ENCODE measurements at places on chromosomes 7 and 10. TPM values are rescaled to one million over a fixed set of nuclear protein-coding genes. Genes with fewer than 3 reads are reported as not detected.

DNA sequence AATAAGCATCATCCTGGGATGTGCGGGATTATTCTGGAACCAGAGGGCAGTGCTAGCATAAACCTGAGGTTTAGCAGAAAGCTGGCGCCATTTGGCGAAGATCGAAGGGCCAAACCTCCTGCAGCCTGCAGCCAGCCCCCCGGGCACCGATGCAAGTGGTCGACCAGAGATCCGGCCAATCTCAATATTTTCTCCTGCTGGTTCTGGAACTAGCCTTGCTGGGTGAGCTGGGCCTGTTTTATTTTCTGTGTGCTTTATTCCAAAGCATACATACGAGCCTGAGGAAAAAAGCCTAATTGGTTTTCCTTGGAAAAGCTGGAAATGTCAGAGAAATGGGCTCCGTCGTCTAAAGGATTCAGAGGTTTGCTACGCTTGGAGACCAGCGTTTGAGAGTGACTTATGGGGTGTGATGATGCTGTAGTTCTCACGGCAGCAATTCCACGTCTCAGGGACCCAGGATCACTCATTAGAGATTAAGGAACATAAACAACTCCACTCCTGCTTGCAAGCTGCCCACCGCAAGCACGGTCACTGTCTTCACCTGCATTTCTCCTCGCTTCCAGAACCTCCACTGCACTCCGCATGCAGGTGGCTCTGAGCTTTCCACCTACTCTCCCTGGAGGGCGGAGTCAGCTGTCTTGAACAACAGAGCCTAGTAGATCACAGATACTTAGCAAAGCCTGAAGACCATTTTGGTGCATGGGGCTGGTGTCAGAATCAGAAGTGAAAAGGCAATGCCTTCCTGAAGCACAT, 60.2 kb downstream of the PRKAG2 start:
- no peaks in the 10 kb centered on the region for H3K36me3 ChIP-seq
- no peak overlapping the region for H3K27ac ChIP-seq

- DNase-seq: no peak
- H3K27me3 ChIP-seq: no peaks in the 10 kb centered on the region
- H3K4me1 ChIP-seq: no peaks in the 10 kb centered on the region
- H3K4me3 ChIP-seq: no peak overlapping the region
- no peaks in the 10 kb centered on the region for H3K36me3 ChIP-seq
Observed at GRCh38 chr7:44727937-44728262, 20.7 kb upstream of the ZMIZ2 start.

GRCh38 chr10:129210876-129211275, 256.2 kb upstream of the MGMT start:
- H3K36me3 ChIP-seq: no peaks in the 10 kb centered on the region
- H3K27ac ChIP-seq: no peak overlapping the region
- H3K27me3 ChIP-seq: no peaks in the 10 kb centered on the region
- no peak overlapping the region for H3K4me3 ChIP-seq
- DNase-seq: no peak

DNA sequence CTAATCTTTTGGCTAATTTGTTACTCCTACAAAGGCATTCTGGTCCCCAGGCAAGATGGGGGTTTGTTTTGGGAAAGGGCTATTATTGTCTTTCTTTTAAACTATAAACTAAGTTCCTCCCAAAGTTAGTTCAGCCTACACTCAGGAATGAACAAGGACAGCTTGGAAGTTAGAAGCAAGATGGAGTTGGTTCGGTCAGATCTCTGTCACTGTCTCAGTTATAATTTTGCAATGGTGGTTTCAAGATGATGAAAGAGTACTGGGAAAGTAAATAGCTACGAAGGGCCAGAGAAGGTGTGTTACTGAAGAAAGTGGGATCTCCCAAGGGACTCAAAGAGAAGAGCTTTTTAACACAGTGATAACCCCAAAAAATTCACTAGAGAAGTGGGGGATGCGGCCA, 10.3 kb upstream of the MYO1G start:
- no peaks in the 10 kb centered on the region for H3K36me3 ChIP-seq
- peaks cover 19% of the 10 kb centered on the region for H3K4me1 ChIP-seq
- no peaks in the 10 kb centered on the region for H3K27me3 ChIP-seq
- DNase-seq: no peak
- H3K27ac ChIP-seq: no peak overlapping the region
- no peak overlapping the region for H3K4me3 ChIP-seq

DNA sequence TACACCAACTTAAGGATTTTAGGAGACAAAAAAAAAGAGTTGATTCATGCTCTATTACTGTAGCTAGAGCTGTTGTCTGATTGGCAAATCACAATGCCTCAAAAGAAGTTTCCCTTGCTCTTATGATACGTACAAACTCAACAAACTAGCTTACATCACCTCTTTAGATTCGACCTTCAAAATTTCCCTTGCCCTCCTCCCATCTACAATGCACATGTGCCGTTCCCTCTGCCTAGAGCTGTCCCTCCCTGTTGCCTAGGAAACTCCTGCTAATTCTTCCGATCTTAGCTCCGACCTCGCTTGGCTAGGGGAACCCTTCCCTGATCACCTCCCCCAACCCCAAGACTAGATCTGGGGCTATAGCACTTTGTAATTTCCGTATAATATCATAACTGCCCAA, 55.4 kb downstream of the MAP3K8 start:
- H3K27ac ChIP-seq: no peak overlapping the region
- no peak for DNase-seq
- no peak overlapping the region for H3K4me3 ChIP-seq
- H3K4me1 ChIP-seq: peaks cover 40% of the 10 kb centered on the region
- no peaks in the 10 kb centered on the region for H3K36me3 ChIP-seq

GRCh38 chr10:90913774-90914420, 7.0 kb downstream of the ANKRD1 start:
- H3K27ac ChIP-seq: no peak overlapping the region
- no peaks in the 10 kb centered on the region for H3K36me3 ChIP-seq
- no peak for DNase-seq
- H3K4me1 ChIP-seq: no peaks in the 10 kb centered on the region
- no peaks in the 10 kb centered on the region for H3K27me3 ChIP-seq

DNA sequence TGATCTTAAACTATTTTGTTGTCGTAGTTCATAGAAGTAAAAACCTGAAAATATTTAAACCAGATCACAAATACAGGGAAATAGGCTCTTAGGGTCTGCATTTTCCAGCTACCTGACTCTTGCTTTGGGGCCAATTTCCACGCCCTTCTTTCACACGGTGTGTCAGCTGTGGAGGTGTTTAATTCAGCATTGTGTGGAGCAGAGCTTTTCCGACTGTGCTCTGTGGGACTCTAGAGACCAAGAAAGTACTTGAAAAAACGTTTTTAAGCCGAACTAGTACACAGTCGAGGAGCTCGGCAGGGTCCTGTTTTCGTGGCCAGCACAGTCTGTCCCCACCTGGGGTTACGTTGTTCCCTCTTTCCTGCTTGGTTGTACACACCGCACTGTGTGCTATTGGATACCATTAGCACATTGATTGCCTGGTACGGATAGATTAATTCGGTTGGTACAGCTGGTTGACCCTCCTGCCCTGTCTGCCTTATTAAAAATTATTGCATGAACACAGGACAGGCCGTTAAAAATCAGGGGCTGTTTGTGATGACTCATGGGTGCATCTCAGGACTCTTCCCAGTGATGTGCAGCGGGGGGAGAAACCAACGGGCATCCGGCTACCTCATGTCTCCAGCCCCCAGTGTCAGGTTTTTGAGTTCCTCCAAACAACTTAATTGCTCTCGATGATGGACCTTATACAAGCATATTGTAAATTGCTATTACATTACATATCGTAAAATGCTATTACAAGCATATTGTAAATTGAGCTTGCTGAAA, 80.7 kb upstream of the BTBD16 start:
- no peaks in the 10 kb centered on the region for H3K4me1 ChIP-seq
- no peak overlapping the region for H3K27ac ChIP-seq
- no peak overlapping the region for H3K4me3 ChIP-seq
- no peaks in the 10 kb centered on the region for H3K27me3 ChIP-seq
- H3K36me3 ChIP-seq: no peaks in the 10 kb centered on the region

DNA sequence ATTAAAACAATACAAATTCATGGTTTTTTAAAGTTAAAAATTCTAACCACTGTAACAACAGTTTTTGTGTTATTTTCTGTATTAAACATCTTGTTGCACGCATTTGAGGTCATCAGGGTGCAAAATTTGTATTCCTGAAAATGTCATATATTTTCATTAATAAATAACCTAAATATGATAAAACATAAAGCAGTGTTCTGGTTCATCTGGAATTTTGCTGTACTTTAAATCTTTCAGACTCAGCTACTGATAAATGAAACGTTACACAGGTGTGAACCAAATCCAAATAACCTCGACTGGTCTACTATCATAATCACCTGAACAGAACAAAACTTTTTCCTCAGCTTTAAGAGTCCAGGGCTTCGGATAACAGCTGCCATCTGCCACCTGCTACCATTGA, 6.9 kb downstream of the IFIT2 start:
- no peaks in the 10 kb centered on the region for H3K36me3 ChIP-seq
- DNase-seq: no peak
- H3K27ac ChIP-seq: no peak overlapping the region
- no peak overlapping the region for H3K4me3 ChIP-seq
- no peaks in the 10 kb centered on the region for H3K27me3 ChIP-seq
- peaks cover 1% of the 10 kb centered on the region for H3K4me1 ChIP-seq

DNA sequence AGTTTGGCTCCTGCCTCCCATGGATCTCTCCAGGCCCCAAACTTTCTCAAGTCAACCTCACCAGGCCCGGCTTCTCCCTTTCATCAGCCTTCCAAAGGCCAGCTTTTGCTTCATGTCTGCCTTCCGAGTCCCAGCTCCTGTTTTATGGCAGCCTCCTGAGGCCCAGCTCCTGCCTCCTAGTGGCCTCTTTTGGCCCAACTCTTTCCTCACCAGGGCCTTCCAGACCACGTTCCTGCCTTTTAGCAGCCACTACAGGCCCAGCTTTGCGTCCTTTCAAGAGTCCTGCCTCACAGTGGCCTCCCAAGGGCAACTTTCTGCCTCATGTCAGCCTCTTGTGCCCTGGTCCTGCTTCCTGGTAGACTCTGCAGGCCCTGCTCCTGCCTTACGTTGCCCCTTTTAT, 15.3 kb upstream of the TMEM248 start:
- DNase-seq: no peak
- H3K27ac ChIP-seq: no peak overlapping the region

DNA sequence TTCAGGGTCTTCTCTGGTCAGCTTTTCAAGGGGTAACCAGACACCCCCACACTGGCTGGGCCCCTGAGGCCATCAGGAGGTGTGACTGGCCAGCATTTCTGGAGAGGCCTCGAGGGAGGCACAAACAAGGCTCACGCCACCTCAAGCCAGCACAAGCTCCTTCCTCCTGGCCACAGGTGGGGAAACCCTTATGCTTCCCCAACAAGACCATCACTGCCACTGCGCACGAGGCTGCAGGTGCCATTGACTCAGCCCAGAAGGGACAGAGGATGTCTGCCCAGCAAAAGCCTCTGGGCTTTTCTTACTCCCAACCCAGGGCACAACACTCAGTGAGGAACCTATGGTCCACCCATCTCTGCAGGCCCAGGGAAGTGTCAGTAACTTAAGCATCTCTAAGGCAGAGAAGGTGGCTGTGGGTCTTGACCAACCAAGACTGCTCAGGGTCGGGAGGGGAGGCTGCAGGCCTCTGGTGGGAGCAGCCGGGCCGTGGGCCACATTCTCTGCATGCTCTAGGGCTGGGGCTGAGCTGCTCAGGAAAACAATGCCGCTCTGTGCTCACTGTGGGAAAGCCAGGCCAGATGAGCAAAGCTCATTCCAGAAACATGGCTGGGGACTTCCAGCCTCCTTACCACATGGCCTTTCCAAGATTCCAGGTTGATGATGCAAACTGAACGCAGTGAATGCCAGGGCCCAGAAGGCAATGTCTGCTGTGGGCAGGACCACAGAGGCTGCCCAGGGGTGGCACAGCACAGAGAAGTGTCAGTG, 24.2 kb upstream of the RASSF4 start:
- H3K27ac ChIP-seq: no peak overlapping the region
- no peaks in the 10 kb centered on the region for H3K36me3 ChIP-seq
- H3K4me1 ChIP-seq: peaks cover 10% of the 10 kb centered on the region
- DNase-seq: no peak
- H3K4me3 ChIP-seq: no peak overlapping the region
- H3K27me3 ChIP-seq: no peaks in the 10 kb centered on the region

DNA sequence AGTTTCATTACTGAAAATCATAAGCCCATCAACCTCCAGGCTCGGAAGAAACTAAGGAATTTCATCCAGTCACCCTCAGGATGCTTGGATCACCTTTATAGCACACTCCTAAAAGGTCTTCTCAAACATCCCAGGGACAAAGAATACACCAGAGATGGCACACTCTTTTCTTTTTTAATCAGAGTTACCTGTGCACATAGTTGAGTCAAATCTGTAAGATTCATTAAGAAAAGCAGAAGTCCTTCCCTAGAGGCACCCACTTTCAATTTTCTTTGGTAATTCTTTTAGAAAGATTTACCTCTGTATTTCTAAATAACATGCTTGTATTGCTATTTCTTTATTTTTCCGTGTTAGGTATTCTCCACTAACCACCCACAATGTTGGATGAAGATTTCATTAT, 50.6 kb upstream of the IL6 start:
- H3K27me3 ChIP-seq: no peaks in the 10 kb centered on the region
- no peaks in the 10 kb centered on the region for H3K36me3 ChIP-seq
- no peak for DNase-seq
- no peak overlapping the region for H3K4me3 ChIP-seq
- peaks cover 26% of the 10 kb centered on the region for H3K4me1 ChIP-seq

- H3K27me3 ChIP-seq: no peaks in the 10 kb centered on the region
- H3K4me3 ChIP-seq: no peak overlapping the region
- DNase-seq: no peak
- peaks cover 48% of the 10 kb centered on the region for H3K4me1 ChIP-seq
- no peaks in the 10 kb centered on the region for H3K36me3 ChIP-seq
Observed at GRCh38 chr10:74174521-74174920, 23.5 kb downstream of the ADK start.

The UCN3 gene
- not detected for total RNA-seq

The LIPM gene
- not detected for total RNA-seq

The LEP gene
- total RNA-seq: not detected

The PDGFA gene
- total RNA-seq: 10.4 TPM

The LRRC17 gene
- total RNA-seq: 1.1 TPM

The KLF14 gene
- 0.13 TPM for total RNA-seq

The GPR26 gene
- not detected for total RNA-seq
